ENCODE measurements at places on chromosomes 3 and 15.

- no peak for DNase-seq
Measured at GRCh38 chr3:65080432-65080831, 392.6 kb upstream of the ADAMTS9 start.

- DNase-seq = peak; percentile 84
Measured at GRCh38 chr15:73927476-73928240, 1.4 kb downstream of the LOXL1 start.

- peak; percentile 23 for DNase-seq
Measured at GRCh38 chr3:195238081-195238571, 32.8 kb downstream of the XXYLT1 start.

- no peak for DNase-seq
Measured at GRCh38 chr15:57444877-57445513, 68.7 kb downstream of the CGNL1 start.

GRCh38 chr3:62832553-62832952 lies 42.7 kb downstream of the CADPS start:
- no peak for DNase-seq

DNA sequence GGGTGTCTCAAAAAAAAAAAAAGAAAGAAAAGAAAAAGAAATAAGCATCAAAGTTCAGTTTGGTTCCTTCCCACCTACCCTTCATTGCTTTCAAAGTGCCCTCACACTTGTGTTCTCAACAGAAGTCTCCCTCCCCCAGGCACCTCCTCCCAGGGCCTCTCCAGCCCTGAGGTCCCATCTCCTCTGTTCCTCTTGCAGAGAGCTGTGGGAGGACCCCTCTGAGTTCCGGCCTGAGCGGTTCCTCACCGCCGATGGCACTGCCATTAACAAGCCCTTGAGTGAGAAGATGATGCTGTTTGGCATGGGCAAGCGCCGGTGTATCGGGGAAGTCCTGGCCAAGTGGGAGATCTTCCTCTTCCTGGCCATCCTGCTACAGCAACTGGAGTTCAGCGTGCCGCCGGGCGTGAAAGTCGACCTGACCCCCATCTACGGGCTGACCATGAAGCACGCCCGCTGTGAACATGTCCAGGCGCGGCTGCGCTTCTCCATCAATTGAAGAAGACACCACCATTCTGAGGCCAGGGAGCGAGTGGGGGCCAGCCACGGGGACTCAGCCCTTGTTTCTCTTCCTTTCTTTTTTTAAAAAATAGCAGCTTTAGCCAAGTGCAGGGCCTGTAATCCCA lies 6.1 kb downstream of the CYP1A2 start:
- no peak for DNase-seq
